ENCODE measurements at places on chromosomes 12 and 14.

GRCh38 chr12:70177631-70178030 lies 65.6 kb upstream of the CNOT2 start:
- no peak for DNase-seq

DNA sequence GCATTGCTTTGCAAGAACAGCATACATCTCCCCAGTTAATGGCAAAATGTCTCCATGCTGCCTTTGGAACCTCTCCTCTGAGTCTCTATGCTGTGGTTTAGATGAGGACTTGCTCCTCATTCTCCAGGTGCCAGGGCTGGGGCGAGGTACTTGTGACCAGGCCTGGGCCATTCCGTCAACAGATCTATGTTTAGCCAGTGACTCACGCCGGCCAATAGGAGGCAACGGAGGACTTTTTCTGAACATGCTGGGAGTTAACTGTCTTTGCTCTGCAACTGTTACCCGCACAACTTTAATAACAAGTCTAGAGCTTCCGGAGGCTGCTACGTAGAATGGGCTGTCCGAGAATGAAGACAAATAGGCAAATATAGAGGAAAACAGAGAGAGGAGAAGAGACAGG lies 214.2 kb downstream of the GLT1D1 start:
- no peak for DNase-seq

GRCh38 chr14:104291123-104292000 lies 153.0 kb downstream of the KIF26A start:
- no peak for DNase-seq

DNA sequence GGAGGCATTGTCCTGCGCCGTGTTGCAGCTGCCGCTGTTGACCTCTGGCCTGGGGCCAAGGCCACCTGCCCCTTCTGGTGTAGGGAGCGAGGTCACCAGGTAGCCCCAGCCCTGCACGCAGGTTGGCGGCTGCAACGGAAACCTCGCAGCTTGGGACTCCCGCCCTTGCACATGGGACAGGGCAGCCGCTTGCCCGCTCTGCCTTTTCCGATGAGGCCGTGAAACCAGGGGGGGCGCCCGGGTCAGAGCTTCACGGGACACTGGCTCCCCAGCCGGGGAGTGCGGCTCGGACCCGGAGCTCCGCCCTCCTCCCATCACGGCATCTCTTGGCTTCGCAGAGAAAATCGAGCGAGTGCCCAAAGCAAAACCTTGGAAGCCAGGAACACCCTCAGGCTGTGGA lies 25.4 kb downstream of the DNAH10 start:
- DNase-seq = no peak
